Activated T-cell treated with anti-CD3 and anti-CD28 coated beads, Interleukin-2, amount 50 U/mL, for 72 hours (primary cell): ENCODE measurements at places on chromosomes 3 and 15. TPM values are rescaled to one million over a fixed set of nuclear protein-coding genes. Genes with fewer than 3 reads are reported as not detected.
A peak's percentile ranks its signal among the peaks of the same experiment; 100 is the strongest.

The C3orf85 gene
- total RNA-seq = not detected

The FBN1 gene
- 0.79 TPM for total RNA-seq

DNA sequence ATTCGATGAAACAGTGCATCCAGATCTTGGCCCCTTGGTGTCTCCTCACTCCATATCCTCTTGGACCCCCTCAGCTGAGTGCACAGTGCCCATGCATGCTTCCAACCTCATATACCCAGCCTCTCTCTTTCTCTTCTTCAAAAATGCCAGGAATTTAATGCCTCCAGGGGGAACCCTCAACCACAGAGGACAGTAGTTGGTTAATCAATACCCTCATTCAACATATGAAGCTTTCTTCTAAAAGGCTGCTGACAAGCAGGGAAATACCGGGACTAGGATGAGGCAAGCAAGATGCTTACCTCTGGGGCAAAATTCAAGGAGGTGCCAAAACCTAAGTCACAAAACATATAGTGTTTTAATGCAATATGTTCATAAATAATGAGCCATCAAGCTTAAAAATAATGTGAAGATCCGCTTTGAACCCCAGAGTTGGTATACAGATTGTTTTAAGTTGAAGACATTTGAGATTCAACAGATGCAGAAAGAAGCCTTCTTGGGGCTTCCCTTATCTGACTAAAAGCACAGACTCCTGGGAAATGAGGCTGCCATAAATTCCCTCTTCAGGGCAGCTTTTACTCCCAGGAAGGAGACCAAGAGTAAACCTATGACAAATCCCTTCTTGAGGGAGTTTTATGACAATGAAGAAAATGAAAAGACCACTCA, 48.2 kb upstream of the FHIT start:
- H3K27ac ChIP-seq = no peak overlapping the region
- no peaks in the 10 kb centered on the region for H3K4me1 ChIP-seq
- no peak overlapping the region for H3K4me3 ChIP-seq

DNA sequence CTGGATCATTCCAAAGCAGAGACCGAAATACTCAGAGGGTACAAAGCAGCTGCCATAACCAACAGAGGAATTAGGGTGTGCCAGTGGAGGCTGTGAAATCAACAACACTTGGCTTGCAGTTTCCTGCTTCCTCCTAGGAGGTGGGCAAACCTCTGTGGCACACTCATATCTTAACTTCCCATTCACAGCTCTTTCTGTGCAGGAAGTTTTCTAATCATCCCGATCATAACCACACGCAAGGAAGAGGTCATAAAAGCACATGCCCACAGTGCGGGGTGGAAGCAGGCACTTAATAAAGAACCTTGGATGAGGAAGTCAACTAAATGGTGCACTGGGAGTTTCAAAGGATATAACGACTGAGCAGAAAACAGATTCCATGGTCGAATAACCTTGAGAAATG, 5.1 kb downstream of the SCAMP2 start:
- peak overlapping the region; percentile 66 for H3K4me3 ChIP-seq
- peak overlapping the region; percentile 68 for H3K27ac ChIP-seq
- H3K4me1 ChIP-seq = peaks cover 90% of the 10 kb centered on the region
- no peak for DNase-seq

DNA sequence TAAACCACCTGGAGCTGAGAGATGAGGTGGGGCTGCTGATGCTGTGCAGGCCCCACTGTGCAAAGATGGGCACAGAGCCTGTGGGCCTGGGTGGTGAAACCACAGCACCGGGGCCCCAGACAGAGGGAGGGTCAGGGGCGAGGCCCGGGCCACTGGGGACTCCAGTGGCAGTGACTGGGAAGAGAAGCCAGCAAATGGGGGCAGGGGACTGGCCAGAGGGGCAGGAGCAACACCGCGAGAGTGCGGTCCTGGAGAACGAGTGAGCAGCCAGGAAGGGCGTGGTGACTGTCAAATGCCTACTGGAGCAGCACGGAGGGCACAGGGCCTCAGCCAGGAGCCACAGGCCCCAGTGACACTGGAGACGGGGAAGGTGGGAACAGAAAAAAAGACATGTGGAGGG, 39.8 kb downstream of the HCN4 start:
- no peaks in the 10 kb centered on the region for H3K36me3 ChIP-seq
- H3K27me3 ChIP-seq = peaks cover 5% of the 10 kb centered on the region
- no peak overlapping the region for H3K27ac ChIP-seq
- H3K4me3 ChIP-seq = no peak overlapping the region
- no peak for DNase-seq

DNA sequence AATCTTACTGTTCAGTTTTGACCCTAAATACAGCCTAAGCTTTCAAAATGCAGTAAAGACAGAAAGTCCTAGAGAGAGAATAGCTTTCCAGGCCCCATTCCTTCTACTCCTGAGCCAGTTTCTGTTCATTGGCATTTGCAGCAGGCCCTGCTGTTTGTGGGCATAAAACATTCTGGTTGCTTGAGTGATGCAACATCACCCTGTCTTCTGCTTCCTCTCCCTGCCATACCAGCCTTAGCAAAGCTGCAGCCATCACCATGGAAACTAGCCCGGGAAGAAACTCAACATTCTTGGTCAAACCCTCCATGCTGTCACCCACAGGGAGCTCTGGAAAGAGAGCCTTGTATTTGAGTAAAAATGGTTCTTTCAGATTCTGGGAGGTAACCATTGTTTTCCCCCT, 325.7 kb downstream of the MAGI1 start:
- no peak overlapping the region for H3K4me3 ChIP-seq
- H3K4me1 ChIP-seq = no peaks in the 10 kb centered on the region
- no peaks in the 10 kb centered on the region for H3K36me3 ChIP-seq
- H3K27me3 ChIP-seq = no peaks in the 10 kb centered on the region

The CLDN1 gene
- total RNA-seq = 1.6 TPM

The GPR171 gene
- 83.7 TPM for total RNA-seq

GRCh38 chr3:33921608-33922007, 123.2 kb downstream of the PDCD6IP start:
- no peak overlapping the region for H3K4me3 ChIP-seq
- no peaks in the 10 kb centered on the region for H3K36me3 ChIP-seq
- DNase-seq = no peak
- no peaks in the 10 kb centered on the region for H3K27me3 ChIP-seq

The FHIT gene
- total RNA-seq = 54.9 TPM

DNA sequence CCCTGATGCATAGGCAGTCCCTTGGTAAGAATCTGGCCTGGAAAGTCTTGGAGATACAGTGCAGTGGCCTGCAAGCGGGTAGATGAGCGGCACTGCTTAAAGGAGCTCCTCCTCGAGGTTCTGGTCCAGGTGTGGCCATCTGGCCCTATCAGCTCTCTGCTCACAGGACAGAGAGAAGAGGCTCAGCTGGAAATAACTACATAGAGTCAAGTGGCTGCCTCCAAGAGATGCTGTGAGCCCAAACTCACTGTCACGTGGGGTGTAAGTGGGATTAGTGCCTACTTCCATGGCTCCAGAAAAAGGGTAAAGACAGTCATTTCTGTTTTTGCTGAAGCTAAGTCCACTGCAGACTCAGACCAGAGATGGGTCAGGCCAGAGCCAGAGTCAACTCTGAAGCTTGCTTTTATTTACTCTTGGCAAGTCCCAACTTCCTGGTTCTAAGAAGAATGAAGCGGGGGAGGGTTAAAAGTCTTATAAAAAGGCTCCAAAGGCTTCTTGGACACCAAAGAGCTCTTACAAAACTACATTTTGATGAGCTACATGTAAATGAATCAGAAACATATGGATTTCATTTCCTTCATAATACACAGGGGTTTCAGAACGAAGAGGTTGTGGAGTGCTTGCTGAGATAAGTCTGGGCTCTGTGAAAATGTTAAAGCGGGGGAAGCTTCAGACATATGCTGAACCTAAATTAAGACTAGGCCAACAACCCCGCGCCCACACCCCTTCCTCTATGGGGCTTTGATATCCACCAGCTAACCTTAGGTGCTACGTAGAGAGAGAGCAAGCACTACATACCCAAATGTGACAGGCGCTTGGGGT, 77.1 kb downstream of the PDZRN3 start:
- H3K4me1 ChIP-seq = no peaks in the 10 kb centered on the region
- no peak overlapping the region for H3K4me3 ChIP-seq
- H3K27ac ChIP-seq = no peak overlapping the region
- no peaks in the 10 kb centered on the region for H3K36me3 ChIP-seq
- no peaks in the 10 kb centered on the region for H3K27me3 ChIP-seq

The MYZAP gene
- total RNA-seq = 0.24 TPM

DNA sequence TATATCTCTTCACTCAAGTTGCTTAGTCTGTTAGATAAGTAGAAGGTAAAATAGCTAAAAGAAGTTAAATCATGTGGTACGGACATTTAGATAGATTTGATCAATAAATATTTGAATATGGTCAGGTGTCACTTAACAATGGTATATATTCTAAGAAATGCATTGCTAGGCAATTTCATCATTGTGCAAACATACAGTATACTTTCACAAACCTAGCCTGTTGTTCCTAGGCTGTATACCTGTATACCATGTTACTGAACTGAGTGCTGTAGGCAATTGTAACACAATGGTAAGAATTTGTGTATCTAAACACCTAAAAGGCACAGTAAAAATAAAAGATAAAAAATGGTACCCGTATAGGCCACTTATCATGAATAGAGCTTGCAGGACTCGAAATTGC, 112.8 kb upstream of the CGNL1 start:
- no peak for DNase-seq
- no peaks in the 10 kb centered on the region for H3K27me3 ChIP-seq
- no peak overlapping the region for H3K4me3 ChIP-seq
- H3K36me3 ChIP-seq = no peaks in the 10 kb centered on the region

DNA sequence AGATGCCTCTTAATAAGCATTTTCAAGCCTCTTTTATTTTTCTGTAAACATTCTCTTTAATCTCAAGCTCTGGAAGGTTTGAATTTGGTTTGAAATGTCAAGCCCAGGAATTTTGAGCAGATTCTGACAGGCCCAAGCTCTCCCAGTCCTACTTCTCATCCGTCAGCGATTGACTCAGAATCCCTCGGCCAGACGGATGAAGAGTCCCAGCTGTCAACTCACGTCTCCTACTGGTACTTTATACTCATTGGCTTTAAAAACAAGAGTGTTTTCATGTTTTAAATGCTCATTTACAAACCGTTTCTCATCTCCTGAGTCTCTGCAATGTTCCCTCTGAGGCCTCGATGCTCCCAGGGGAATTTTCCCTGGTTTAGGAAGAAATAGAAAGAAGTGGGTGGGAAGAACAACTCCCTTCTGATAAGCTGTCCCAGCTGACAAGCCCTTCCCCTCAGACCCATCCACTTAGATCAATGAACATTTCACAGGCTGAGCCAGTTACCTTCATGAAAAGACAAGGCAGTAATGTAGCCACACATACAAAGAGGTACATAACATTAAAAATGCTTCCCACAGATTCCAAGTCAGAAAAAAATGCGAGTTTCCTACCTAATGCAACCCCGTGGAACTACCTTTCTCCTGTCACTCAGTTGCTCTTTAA, 478.2 kb upstream of the DPH6 start:
- no peak overlapping the region for H3K27ac ChIP-seq
- H3K36me3 ChIP-seq = no peaks in the 10 kb centered on the region
- no peaks in the 10 kb centered on the region for H3K4me1 ChIP-seq
- H3K4me3 ChIP-seq = no peak overlapping the region

The RBMS3 gene
- total RNA-seq = 3.0 TPM

The TMEM158 gene
- not detected for total RNA-seq
